K562 (cell line): ENCODE measurements at places on chromosomes 11 and 22. TPM values are rescaled to one million over a fixed set of nuclear protein-coding genes. Genes with fewer than 3 reads are reported as not detected.

DNA sequence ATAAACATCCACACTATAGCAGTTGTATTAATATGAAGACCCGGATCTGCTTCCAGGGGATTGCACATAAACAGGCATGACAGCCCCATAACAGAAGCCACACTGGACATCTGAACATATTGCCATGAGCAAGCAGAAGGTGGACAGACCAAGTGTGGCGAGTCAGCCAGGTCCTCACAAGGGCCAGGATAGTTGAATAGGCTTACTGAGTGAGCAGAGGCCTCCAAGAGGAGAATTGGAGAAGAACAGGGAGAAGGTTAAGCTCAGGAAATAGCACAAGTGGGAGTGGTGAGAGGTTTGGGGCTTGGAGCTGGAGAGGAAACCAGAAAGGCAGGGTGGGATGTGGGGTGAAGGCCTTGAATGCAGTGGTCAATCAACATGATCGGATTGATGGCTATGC is 10.8 kb downstream of the SLC35C1 start:
- peak; percentile 38 for DNase-seq

DNA sequence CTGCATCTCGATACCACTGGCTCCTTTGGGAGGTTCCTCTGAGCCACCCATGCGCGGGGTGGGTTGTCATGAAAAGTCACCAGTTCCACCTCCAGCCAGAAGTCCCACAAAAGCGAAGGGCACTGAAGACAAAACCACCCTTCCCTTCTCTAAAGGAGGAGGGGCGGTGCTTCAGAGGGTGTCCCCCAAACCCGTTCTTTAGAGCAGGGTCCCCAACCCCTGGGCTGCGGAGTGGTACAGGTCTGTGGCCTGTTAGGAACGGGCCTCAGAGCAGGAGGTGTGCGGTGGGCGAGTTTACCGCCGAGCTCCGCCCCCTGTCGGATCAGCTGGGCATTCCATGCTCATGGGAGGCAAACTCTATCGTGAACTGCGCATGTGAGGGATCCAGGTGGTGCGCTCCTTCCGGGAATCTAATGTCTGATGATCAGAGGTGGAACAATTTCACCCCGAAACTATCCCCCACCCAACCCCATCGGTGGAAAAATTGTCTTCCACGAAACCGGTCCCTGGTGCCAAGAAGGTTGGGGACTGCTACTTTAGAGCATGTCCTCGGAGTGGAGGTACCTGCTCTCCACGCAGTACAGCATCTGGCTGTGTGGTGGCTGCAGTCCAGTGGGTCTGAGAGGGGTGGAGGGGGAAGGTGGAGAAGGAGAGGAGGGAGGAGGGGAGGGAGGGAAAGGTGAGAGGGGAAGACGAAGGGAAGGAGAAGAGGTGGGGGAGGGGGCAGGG is 72.9 kb upstream of the SEPTIN5 start:
- DNase-seq, result peak; percentile 92

The ESAM gene
- 0.36 and 0.91 TPM in 2 replicates for total RNA-seq

DNA sequence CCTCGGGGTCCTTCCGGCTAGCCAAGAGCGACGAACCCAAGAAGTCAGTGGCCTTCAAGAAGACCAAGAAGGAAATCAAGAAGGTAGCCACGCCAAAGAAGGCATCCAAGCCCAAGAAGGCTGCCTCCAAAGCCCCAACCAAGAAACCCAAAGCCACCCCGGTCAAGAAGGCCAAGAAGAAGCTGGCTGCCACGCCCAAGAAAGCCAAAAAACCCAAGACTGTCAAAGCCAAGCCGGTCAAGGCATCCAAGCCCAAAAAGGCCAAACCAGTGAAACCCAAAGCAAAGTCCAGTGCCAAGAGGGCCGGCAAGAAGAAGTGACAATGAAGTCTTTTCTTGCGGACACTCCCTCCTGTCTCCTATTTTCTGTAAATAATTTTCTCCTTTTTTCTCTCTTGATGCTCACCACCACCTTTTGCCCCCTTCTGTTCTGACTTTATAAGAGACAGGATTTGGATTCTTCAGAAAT is 1.9 kb upstream of the GCAT start:
- no peak for DNase-seq

DNA sequence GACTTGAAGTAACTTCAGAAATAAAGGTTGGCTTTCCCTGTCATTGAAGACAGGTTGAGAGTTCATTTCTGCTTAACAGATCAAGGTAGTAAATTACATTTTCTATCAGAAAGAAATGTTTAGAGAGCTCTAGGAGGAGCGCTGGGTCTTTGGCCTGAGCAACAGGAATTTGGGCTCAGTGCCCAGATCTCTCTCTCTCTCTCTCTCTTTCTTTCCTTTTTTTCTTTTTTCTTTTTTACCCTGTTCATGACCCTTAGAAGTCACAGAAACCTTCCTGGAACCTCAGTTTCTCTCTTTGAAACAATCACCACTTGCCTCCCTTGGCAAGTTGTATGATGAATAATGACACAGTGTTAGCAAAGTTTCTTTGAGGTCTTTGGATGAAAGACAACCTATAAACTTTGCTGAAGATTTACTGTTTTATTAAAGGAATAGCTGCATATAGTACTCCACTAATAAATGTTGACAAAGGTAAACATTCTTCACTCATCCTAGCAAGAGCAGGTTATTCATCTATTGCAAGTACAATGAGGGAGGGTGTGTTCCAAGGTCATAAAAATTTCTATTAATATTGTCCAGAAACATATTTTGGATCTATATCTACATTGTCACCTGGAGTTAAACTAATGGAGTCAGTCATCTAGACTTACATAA is 35.5 kb upstream of the RASSF10 start:
- no peak for DNase-seq

The ADAMTS8 gene
- total RNA-seq, result not detected in 2 replicates

GRCh38 chr11:114880442-114880841 is 202.1 kb downstream of the NXPE2 start:
- no peak for DNase-seq

DNA sequence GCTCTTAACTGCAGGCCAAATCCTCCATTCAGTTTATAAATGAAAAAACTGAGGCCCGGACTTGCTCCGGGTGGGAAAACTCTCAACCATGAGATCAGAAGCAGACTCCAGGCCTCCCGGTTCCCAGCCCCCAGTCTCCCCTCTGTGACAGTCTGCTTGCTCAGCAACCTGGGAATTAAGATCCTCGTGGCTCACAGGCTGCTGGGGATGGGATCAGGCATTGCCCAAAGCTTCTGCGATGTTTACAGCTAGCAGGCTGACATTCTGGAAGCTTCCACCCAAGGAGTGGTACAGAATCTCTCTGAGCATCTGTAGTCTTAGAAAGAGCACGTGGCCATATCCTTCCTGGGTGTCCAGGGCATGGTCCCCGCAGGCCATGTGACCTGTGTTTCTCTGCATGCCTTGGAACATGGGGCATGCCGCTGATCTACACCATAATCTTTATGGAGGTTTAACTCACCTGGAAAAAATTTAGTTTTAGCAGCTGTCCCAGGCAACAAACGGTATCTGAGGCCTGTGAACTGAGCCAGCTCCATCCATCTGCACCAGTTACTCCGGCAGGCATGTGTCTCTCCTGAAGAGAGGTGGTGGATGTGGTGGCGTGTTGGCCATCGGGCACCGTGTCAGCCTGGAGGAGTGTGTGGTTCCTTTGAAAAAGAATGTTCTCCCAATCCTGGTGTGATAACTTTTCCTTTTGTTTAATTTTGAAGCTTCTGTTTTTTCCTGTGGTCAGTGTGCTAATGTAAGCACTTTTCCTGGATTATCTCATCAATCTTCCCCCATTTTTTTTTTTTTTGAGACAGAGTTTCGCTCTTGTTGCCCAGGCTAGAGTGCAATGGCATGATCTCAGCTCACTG is 7.9 kb downstream of the FBLN1 start:
- no peak for DNase-seq

GRCh38 chr11:17601676-17602075 is 54.6 kb downstream of the OTOG start:
- no peak for DNase-seq

GRCh38 chr11:119803139-119803538 is 74.1 kb upstream of the NECTIN1 start:
- DNase-seq, result no peak

GRCh38 chr22:30249049-30250038 is 2.8 kb upstream of the LIF start:
- DNase-seq, result peak; percentile 61

The MOGAT2 gene
- total RNA-seq, result 0.09 TPM in 1 of 2 replicates, not detected in the other

The LRRC55 gene
- not detected in 2 replicates for total RNA-seq

DNA sequence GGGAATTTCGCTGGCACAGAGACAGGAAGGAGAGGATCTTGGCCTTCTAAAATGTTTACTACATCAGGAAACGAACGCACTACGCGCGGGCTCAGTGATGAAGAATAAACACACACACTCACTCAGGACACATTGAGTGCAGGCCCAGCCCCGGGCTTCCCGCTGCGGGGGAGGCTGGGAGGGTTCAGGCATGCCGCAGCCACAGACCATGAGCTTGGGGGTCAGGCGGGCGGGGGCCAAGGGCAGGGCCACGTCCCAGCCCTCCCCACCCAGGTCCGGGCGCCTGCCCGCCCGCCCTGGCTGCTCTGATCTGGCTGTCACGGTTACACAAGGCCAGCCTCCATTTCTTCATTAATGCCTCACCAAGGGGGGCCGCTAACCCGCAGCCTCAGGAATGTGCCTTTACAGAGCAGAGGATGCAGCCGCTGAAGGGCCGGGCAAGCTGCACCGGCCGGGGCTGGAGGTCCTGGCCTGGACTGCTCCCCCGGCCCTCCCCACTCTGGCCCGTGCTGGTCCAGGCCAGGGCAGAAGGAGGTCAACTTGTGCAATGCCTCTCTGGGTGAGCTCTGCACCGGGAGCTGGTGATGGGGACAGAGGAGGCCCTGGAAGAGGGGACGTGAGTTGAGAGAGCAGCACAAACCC is 41.7 kb downstream of the IGF2 start:
- DNase-seq, result peak; percentile 28

The SULT4A1 gene
- 0.11 and 0.20 TPM in 2 replicates for total RNA-seq

DNA sequence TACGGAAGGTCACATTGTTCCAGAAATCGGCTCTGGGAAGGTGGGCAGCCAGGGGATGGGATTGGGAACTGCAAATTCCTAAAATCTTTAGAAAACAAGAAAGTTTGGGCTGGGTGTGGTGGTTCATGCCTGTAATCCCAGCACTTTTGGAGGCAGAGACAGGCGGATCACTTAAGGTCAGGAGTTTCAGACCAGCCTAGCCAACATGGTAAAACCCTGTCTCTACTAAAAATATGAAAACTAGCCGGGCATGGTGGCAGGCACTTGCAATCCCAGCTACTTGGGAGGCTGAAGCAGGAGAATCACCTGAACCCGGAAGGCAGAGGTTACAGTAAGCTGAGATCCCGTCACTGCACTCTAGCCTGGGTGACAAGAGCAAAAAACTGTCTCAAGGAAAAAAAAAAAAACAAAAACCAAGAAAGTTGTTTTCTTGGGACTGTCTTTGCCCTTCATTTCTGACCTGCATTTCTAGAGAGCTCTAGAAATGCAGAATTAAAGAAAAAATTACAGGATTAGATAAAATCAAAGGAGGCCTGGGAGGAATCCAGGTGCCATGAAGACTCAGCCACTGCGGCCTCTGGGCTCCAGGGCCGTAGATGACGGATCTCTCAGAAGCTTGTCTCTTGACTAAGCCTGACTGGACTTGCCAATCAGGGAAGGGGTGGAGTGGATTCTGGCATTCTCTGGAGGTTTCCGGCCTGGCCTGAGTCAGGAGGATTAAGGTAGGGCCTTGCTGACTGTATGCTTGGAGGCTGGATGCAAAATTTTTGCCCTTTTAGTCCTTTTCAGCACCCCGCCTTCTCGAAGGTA is 5.3 kb upstream of the MALAT1 start:
- DNase-seq, result no peak

The P2RY6 gene
- not detected in 2 replicates for total RNA-seq

GRCh38 chr11:130523609-130524008 is 75.2 kb downstream of the ADAMTS15 start:
- no peak for DNase-seq

DNA sequence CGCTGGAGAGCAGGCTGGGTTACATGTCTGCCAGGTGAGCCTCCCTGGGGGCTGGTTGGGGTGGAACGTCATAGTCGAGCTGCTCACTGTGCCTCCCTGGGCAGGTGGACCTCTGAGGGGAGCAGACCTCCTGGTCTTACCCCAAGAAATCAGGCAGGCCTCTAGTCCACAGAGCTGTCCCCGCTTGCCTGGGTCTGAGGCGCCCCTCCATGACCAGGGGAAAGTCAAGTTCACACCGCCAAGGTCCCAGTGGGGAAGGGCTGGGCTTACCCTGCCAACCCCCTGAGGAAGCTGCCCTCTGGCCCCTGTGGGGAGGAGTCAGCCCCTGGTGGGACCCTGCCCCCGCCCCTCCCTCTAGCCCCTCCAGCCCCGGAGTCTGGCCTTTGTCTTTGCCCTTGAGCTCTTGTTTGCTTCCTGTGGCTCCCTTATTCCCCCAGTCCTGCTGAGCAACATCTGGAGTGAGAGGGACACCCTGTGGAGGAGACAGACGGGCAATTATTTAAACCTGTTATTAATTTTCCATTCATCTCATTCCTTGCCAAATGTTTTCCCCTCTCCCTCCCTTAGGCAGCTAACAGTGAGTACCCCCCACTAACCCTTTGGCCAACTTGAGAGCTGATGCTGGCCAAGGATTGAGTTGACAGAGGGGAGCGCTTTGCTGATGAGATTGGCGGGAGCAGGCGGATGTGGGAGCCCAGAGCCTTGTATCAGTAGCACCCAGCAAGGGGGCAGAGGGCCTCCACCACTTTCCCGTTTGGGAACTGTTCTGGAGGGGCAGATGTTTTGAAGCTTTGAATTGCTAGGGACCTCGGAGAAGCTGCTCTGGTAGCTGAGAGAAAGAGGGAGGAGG is 83.4 kb downstream of the CEP164 start:
- no peak for DNase-seq

DNA sequence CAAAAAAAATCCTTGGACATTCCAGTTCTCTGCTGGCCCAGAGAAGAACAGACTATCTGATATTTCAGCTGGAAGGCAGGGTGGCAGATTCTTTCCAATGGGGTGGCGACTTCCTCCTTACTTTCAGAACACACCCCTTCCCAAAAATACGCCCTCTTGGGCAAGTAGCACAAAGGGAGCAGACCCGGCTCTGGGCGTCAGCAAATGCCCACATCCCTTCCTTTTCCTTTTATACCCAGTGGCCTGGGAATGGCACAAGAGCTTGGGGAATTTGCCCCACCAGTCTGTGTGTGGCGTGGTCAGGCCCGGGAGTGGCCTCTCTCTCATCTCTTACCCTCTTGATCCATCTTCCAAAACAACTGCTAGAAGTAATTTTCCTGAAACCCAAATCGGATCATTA is 33.0 kb upstream of the NUP160 start:
- no peak for DNase-seq

The GGTLC2 gene
- total RNA-seq, result not detected in 2 replicates

GRCh38 chr22:50406416-50407170 is 63.5 kb downstream of the PPP6R2 start:
- no peak for DNase-seq

GRCh38 chr22:25282346-25282670 is 62.9 kb downstream of the CRYBB2 start:
- no peak for DNase-seq

The STARD10 gene
- total RNA-seq, result 31.9 and 37.5 TPM in 2 replicates

- peak; percentile 51 for DNase-seq
Observed at GRCh38 chr11:124643605-124644425, 21.2 kb downstream of the TBRG1 start.
